ENCODE measurements at places on chromosomes 3 and 15.

DNA sequence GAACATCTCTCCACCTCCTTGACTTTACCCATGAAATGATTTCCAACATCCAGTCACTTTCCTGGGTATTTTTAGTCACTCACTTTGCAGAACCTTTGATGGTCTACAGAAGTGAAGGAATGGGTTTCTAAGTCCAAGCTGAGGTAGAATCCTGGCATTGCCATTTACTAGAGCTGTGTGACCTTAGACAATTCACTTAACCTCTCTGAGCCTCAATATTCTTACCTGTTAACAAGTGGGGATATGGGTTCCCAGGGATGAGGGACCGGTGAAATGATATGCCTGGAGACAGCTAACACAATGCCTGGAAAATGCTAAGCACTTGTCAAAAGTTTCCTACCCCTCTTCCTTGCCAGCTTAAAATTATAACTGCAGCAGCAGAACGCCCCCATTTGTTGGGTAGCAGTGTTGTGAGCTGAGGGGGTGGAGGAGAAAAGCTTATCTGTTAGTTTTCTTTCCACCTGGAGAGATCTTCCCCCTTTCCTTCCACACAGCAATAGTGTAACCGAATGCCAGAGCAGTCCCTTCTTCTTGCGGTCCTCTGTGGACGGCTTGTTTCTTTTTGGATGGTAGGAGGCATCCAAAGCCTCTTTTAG, 319.2 kb upstream of the LRRFIP2 start:
- DNase-seq = no peak

DNA sequence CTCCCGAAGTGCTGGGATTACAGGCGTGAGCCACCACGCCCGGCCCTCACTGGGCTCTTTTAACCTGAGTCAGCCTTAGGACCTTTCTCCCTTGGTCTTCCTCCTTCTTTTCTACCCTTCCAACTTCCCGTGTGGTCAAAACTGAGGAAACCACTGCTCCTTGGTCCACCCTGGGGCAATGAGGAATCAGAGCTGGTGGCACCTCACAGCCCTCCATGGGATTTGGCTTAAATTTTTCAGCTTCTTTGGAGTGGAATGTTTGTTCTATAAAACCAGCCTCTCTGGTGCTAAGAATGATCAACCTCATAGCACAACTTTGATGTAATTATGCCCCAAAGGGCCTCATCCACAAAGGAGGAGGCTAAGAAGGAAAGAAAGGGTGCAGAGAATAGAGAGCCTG, 76.6 kb upstream of the CFAP20DC start:
- DNase-seq = no peak

DNA sequence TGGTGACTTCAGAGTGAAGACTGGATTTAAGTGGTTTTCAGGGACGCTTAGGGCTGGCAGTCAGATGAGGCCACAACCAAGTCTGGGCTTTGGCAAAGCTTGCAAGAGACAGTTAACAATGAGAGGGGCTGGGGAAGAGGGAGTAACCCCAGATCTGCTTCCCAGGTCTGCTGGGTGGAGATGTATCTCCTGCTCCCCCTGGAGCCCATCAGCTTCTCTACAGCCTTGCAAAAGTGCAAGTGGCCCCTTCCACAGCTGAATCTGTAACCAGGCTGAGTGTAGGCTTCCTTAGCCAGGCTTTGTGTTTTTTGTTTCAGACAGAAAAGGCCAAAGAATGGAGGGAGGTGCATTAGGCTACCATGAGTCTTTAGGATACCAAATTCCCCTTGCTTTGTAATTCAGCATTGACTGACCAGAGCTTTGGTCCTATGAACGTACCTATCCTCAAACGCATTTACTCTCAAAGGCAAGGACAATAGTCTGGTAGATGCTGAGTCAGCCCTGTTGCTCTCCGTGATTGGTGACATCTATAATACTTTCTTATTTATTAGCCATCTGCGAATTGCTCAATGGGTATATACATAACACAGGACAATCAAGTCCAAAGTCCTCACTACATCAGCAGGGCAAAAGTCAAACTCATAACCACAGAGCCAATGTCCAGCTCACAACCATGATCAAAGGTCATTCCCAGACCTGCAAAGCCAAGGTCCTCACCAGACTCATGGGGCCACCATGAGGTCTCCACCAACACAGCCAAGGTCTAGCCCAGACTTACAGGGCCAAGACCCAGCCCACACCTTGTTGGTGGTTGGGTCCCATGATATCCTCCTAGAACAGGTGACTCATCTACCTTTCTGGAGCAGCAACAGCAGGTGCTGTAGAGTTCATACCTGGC, 17.1 kb downstream of the CCDC13 start:
- no peak for DNase-seq

GRCh38 chr3:14869917-14870782, 51.4 kb downstream of the FGD5 start:
- DNase-seq = no peak

GRCh38 chr3:2589336-2589969, 490.8 kb downstream of the CNTN4 start:
- DNase-seq = no peak

DNA sequence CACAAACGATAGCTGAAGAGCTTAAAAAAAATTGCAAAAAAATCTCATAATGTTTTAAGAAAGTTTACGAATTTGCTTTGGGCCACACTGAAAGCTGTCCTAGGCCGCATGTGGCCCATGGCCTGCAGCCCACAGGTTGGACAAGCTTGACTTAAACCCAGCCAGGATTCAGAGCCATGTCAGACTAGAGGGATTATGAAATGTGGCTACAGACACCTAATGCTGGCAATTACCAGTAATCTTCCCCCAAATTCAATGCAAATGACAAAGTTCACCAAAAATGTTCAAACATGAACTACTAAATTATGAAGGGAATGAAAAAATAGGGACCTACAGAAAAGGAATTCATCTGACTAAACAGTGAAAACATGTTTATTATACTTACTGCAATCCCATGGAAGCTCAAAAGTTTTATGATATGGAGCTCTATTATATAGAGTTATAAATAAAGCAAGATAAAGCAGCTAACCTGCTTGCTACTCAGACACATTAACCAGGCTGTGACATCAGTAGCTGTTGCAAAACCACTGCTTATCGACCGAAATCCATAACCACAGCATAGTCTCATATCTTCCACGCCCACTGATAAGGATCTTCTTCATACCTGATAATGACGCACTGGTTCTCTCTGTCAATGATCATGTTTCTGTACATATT, 49.2 kb downstream of the LDHAL6B start:
- DNase-seq = no peak

GRCh38 chr3:59802045-59802444, 752.2 kb upstream of the CFAP20DC start:
- no peak for DNase-seq

DNA sequence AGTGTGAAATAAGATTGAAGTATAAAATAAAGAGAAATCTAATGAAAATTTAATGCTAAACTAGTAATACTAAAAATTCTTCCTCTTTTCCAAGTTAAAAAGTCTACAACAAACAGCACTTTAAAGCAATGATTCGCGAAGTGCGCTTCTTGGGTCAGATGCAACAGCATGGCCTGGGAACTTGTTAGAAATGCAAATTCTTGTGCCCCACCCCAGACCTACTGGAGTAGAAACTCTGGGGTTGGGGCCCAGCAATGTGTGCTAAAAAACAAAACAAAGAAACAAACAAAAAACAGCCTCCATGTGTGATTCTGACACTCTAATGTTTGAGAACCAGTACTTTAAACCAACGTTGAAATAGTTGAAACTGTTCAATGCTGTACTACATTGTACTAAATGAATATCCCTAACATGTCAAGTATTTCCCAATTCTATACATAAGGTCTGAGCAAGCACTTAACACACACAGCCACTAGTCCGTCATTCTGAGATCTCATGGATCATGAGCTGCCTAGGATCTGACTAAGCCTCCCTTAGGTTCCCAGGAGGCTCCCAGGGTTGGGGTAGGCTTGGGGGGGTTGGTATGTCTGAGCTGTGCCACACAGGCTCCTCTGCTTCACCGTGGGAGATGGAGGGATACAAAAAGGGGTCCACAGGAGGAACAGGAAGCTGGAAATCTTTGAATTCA, 6.1 kb downstream of the RASGRP1 start:
- no peak for DNase-seq

GRCh38 chr15:87268675-87269074, 987.9 kb downstream of the NTRK3 start:
- DNase-seq = no peak

DNA sequence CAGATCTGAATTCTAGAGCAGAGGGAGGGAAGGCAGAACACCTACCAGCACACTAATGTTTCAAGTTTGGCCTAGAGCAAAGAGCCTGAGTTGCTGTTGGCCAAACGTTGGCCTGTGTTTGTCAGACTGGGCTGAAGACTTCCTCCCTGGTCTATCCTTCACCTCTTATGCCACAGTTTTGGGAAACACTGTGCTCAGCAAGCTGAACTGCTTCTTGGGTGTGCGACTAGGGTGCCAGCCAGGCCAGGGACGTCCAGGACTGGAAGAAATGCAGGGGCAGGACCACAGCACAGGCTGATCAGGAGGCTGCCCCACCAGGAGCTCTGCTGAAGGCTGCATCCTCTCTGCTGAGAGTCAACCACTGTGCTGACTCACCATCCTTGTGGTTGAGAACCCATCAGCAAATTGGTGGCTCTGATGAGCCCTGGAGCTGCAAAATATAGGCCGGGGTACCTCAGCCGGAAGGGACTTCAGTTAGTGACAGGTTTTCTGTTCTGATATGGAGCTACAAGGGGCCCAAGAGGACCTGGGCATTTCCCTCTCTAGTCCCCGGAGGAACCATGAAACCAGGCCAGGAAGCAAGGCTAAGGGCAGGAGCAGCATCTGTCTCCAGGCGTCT, 131.6 kb upstream of the RASGRP1 start:
- DNase-seq = peak; percentile 32

DNA sequence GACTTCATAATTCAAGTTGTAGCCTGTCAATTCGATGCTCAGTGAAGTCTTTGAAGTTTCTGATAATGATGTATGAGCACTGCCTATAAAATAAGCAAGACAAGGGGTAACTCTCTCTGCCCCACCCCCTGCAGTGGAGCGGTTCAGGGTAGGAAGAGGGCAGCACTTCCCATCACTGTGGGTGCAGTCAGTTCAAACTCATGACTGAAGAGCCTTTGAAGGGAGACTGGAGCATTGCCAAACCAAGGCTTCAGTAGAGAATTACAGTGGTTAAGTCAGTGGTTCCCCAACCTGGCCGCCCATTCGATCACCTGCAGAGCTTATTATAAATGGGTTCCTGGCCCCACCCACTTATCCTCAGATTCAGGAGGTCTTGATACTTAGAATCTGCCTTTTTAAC, 190.6 kb downstream of the SHQ1 start:
- no peak for DNase-seq

DNA sequence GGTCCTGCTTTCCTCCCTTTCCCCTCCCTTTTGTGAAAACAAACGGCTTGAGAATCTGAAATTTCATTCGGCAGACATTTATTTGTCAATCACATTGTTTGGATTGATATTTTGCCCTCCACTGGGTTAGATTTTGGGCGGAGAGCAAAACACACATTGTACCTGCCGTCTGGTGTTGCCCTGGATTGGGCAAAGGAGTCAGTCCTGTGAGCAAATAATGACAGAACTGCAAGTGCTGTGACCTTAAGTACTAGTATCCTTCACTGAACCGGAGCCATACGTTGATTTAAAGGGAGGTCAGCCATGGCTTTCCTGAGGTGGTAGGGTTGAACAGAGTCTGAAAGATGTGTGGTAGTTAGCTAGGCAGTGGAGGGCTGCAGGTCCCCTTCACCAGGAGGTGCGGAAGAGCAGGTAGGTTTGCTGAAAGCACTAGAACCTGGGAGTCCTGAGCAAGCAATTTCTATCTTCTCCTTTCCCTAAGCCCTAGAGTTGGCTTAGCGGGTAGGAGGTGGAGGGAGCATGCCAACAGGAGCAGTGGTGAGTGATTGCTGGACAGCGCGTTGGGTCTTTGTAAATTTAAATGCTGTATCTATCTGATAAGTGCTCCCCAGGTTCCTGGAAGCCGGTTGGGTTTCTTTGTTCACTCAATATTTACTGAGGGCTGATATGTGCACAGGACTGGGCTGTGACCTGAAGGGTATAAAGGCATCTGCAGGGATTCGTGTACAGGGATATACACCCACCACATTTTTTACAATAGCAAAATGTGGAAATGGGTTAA, 2.0 kb downstream of the PDIA5 start:
- no peak for DNase-seq

DNA sequence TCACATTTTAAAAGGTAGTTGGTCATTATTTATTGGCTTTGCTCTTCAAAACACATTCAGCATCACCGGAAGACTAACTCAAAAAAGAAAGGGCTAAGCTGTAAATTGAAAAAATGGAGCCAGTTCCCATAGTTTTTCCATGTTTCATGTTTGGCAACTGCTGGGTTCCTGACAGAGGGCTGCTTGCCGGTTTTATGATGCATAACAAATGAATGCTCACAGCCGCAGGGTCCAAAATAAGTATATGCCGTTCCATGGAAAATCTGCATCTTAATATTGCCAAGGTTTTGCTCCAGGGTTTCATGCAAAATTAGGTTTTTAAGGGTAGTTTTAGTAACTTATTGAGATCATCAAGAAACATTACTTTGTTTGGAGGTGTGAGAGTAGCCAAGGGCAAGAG, 15.8 kb downstream of the SLC12A1 start:
- no peak for DNase-seq

DNA sequence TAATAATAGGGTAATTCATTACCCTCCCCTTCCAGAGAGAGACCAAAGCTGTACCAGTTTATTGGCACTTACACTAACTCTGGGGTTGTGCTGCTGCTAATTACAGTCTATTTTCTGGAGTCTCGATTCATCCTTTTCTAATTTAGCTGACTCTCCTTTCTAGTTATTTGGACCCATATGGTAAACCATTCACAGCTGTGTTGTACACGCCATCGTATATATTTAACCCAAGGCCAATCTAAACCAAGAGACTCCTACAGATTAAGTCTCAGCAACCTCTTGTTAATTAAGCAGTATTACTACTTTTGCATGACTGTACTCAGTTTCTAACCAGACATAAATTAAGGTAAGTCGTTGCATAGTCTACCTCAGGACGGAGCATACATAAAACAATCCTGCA, 22.5 kb downstream of the ANXA2 start:
- DNase-seq = no peak

- DNase-seq = no peak
Measured at GRCh38 chr15:37931321-37931720, 3.1 kb upstream of the TMCO5A start.

DNA sequence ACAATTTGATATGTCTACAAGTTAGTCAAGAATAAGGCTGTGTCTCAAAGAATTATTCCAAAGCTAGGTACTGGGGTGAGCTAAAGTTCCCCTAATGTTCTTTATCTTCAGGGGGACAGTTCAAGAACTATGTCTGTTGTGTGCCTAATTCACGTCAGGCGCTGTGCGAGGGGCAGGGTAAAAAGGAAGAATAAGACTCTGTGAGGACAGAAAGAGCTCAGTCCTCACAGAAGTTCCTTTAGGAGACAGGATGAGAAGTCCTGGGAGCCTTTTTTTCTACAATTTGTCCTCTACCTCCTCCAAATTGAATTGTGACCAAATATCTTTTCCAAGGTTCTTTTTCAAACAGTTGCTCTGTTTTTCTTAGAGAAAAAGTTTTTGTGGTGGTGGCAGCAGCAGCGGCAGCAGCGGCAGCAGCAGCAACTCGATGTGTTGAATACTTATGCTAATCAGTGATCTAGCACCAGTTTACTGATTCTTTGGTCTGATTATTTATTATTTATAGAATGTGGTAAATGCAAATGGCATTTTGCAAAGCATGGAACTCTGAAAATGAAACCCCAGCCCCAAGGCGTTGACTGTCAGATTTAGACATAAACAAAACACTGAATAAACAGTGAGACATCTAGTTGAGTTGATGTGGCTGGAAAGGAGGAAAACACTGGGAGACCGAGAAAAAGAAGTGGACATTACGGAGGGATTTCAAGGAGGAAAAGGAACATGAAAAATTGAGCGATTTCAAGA, 88.6 kb downstream of the GTPBP8 start:
- DNase-seq = no peak

Measured in activated T-helper 1 cell treated with anti-CD3 and anti-CD28 coated beads, Interleukin-2, amount 50 U/mL, for 16 hours (primary cell).